Dermis blood vessel endothelial cell (primary cell): ENCODE measurements at places on chromosomes 5 and 9. TPM values are rescaled to one million over a fixed set of nuclear protein-coding genes. Genes with fewer than 3 reads are reported as not detected.

PCDHGA4 gene
- total RNA-seq, result 2.2 and 3.4 TPM in 2 replicates

CCIN gene
- total RNA-seq, result under 0.01 and 0.19 TPM in 2 replicates

PCDHGA2 gene
- 1.4 TPM in 2 replicates for total RNA-seq

VLDLR gene
- total RNA-seq, result 11.1 and 21.1 TPM in 2 replicates

ZDHHC11 gene
- 0.33 and 1.7 TPM in 2 replicates for total RNA-seq
